ENCODE measurements at places on chromosomes 3 and 15.

- DNase-seq = no peak
Measured at GRCh38 chr15:29554531-29554930, 267.7 kb downstream of the TJP1 start.

DNA sequence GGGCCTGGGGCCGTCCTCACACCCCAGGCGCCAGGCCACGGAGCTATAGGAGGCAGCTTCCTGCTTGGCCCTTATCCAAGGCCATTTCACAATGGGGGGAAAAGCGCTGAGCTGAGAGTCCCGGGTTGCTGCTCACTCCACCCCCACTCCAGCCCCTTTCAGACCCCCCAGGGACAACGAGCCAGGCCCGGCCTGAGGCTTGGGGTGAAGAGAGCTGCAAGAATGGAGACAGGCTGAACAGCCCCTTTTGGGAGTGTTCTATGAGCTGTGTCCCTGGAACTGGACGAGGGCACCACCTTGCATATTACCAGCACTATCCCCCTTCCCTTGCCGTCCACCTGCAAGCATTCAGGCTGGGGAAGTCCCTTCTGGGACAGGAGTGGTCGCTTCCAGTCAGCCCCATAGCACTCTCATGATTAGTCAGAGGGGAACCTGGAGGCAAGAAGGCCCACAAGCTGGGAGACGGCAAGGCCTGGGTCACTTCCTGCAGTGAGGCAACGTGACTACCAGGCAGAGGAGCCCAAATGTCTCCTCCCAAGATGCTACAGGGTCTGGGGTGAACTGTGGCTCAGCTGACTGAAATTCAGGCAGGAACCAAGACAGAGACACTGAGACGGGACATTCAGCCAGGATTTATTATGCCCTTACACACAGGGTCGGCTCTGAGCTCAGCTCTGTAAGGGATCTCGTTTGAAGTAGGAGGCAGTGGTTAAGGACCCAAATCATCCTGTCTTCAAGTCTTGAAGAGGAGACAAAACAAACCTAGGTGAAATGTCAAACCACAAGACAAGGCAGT, 8.6 kb upstream of the SRP14 start:
- DNase-seq = peak; percentile 56

- no peak for DNase-seq
Measured at GRCh38 chr3:182786564-182787196, 6.6 kb upstream of the ATP11B start.

GRCh38 chr3:151154566-151154965, 48.5 kb downstream of the GPR171 start:
- no peak for DNase-seq

DNA sequence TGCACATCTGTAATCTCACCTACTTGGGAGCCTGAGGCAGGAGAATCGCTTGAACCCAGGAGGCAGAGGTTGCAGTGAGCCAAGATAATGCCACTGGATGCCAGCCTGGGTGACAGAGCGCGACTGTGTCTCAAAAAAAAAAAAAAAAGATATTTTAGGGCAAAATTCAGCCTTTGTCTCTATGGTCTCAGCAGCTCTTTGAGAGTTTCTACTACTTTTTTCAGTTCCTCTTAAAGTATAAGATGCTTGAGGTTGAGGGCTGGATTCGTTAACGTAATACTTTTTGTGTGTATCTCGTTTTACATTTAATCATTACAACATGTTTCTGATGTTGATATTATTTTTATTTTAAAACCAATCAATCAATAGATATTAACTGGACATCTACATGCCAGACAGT, 381.2 kb upstream of the TBL1XR1 start:
- no peak for DNase-seq

DNA sequence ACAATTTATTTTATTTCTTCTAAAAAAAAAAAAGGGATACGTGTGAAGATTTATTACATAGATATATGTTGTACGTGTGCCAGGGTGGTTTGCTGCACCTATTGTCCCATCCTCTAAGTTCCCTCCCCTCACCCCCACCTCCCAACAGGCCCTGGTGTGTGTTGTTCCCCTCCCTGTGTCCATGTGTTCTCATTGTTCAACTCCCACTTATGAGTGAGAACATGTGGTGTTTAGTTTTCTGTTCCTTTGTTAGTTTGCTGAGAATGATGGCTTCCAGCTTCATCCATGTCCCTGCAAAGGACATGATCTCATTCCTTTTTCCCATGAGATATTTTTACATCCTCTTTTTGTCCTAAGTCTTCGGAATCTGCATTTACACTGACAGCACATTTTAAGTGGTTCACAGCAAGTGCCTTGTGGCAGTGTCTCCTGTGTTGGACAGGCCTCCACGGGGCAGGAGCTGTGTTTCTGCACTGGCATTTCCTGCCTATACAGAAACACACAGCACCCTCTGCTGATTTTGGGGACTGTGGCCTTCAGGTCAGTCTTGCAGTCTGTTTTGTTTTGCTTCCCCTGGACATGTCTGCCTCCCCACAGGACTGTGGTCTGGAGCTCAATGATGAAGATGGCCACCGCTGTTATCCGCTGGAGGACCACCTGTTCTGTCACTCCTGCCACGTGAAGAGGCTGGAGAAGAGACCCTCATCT, 12.7 kb upstream of the SACM1L start:
- DNase-seq = no peak

GRCh38 chr15:77180270-77180669, 109.4 kb upstream of the TSPAN3 start:
- no peak for DNase-seq

- DNase-seq = no peak
Measured at GRCh38 chr3:21409401-21409800, 341.6 kb downstream of the ZNF385D start.

GRCh38 chr15:38129531-38130204, 123.0 kb upstream of the SPRED1 start:
- peak; percentile 88 for DNase-seq

DNA sequence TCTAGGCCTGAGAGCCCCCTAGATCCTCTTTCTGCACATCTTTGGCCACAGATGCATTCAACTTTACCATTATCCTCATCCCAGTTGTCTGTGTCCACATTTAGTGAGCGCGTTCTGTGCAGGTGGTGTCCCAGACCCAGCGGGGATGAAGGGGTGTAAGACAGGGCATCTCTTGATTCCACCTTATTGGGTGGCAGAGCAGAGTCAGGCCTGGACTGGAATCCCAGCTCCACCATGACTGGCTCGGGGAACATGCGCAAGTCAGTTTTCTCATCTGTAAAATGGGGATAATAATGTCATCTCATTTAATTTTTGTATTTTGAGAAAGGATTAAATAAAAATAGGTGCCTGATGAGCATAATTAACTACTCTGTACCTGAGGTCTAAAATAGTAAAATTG, 7.8 kb downstream of the SMAD6 start:
- no peak for DNase-seq

GRCh38 chr15:56341201-56341600, 24.0 kb upstream of the TEX9 start:
- no peak for DNase-seq

- DNase-seq = peak; percentile 33
Measured at GRCh38 chr3:39216176-39216790, 23.9 kb upstream of the XIRP1 start.

GRCh38 chr3:119297169-119297568, 3.0 kb downstream of the ARHGAP31 start:
- no peak for DNase-seq

GRCh38 chr3:98722389-98722788, 40.8 kb upstream of the ST3GAL6 start:
- DNase-seq = no peak

DNA sequence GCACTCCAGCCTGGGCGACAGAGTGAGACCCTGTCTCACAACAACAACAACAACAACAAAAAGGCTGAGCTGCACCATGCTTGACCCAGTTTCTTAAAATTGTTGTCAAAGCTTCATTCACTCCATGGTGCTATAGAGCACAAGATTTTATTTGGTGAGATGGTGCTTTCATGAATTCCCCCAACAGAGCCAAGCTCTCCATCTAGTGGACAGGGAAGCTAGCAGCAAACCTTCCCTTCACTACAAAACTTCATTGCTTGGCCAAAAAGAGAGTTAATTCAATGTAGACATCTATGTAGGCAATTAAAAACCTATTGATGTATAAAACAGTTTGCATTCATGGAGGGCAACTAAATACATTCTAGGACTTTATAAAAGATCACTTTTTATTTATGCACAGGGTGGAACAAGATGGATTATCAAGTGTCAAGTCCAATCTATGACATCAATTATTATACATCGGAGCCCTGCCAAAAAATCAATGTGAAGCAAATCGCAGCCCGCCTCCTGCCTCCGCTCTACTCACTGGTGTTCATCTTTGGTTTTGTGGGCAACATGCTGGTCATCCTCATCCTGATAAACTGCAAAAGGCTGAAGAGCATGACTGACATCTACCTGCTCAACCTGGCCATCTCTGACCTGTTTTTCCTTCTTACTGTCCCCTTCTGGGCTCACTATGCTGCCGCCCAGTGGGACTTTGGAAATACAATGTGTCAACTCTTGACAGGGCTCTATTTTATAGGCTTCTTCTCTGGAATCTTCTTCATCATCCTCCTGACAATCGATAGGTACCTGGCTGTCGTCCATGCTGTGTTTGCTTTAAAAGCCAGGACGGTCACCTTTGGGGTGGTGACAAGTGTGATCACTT, 2.0 kb downstream of the CCR5 start:
- no peak for DNase-seq

DNA sequence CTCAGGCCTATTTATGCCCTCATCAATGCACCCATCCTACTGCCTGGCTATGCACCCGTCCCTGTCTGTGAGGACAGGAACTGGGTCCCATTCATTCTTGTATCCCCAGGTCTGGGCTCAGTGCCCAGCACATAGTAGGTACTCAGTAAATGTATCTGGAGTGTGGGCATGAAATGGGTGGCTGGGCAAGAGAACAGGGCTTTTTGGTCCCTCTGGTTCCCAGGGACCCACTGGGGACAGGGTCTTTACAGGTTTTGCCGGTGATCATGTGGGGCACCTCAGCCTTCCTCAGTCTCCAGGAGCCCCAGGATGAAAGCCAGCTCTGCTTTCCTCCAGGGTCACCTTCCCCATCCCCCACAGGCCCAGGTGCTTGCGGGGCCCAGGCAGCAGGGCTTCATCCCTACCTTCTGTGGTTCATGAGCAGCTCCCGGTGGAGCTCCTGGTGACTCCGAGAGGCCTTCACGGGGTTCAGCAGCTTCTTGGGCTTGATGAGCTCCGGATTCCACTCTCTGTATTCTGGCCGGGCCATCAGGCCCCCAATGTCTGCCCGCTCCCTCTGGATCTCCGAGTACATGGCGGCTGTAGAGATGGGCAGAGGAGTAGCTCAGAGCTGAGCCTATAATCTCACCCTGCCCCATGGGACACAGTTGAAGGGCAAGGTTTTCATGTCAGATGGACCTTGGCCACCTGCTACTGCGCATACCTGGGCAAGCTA, 7.7 kb downstream of the FAM107A start:
- DNase-seq = no peak

GRCh38 chr3:100149130-100149529, 34.8 kb upstream of the FILIP1L start:
- DNase-seq = no peak

GRCh38 chr3:170738766-170739165, 131.2 kb downstream of the RPL22L1 start:
- DNase-seq = no peak

DNA sequence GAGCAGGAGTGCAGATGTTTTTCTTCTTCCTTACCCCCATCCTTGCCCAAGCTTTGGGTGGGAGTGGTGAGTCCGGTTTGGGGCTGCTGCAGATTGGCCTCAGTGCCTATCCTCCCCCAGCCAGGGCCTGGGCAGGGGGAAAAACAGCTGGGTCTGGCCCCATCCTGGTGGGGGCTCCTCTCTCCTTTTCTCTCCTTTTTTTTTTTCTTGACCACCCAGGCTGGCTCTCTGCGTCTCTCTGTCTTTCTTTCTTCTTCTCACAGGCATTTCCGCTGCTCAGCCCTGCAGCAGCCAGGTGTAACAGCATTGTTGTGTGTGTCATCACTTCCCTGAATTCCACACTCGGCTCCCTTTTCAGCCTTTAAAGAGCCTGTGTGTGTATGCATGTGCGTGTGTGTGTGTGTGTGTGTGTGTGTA, 2.0 kb downstream of the FOXL2NB start:
- no peak for DNase-seq

DNA sequence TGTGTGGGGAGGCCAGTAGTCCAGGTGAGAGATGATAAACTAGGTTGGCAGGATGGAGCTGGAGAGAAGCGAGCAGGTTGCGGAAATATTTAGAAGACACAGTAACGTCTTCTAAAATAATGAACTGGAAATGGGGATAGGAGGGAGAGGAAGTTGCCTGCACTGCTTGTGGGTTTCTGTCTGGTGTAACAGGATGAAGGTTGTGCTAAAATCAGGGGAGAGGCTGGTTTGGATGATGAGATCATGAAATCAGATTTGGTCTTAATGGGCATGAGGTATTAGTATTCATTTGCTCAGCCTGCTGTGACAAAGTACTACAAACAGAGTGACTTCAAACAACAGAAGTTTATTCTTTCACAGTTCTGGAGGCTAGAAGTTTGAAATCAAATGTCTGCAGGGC, 32.1 kb upstream of the TNFAIP8L3 start:
- DNase-seq = no peak

- peak; percentile 92 for DNase-seq
Measured at GRCh38 chr15:91055548-91056331, 33.3 kb upstream of the VPS33B start.

DNA sequence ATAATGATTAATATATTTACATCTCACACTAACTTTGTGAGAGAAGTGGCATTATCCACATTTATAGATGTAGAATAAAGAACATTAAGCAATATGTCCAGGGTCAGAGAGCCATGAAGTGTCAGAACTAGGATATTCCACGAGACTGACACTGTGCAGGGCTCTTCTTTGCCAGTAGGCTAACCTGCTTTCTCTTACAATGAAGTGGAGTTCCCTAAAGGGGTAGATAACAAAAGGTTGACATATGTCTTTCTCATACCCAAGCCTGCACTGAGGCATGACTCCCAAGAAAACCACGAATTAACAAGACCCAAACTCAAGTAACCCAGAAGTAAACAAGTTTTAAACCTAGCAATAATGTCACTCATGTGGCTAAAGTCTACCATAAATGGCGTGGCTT, 191.5 kb upstream of the SLC2A2 start:
- no peak for DNase-seq

DNA sequence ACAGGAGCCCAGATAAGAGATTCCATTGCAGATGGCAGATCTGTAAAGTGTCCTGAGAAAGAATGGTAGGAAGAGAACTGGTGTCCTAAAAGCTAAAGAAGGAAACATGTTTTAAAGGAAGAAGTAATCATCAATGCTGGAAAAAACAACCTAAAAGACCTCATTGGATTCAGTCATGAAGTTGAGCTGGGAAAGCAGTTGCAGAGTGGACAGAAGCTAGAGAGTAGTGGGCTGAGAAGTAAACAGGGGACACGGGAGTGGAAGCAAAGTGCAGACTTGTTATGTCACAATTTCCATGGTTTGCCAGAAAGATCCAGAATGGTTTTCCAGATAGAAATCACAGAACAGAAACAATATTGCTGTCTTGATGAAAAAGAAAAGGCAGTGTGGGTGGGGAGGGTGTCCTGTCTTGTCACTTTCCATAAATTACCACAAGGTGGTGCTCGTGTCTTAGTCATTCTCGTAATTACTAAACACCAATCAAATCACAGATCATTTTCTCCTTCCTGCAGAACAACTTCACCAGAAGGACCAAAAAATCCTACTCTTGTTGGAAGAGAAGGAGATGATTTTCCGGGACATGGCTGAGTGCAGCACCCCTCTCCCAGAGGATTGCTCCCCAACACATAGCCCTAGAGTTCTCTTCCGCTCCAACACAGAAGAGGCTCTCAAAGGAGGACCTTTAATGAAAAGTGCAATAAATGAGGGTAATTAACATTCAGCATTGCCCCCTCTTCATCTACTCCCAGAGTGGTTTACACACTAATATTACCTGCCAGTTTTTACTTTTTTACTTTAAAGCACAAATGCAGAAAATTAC, 64.5 kb downstream of the KLHL25 start:
- peak; percentile 87 for DNase-seq

All from Ammon's horn (tissue), 1 donor.